HuH-7.5 (cell line): ENCODE measurements at places on chromosomes 5 and 9.

- no peak for DNase-seq
Measured at GRCh38 chr5:115657125-115657880, 31.5 kb upstream of the TMED7 start.

- DNase-seq: no peak
Measured at GRCh38 chr9:118630079-118630478, 739.2 kb downstream of the BRINP1 start.

DNA sequence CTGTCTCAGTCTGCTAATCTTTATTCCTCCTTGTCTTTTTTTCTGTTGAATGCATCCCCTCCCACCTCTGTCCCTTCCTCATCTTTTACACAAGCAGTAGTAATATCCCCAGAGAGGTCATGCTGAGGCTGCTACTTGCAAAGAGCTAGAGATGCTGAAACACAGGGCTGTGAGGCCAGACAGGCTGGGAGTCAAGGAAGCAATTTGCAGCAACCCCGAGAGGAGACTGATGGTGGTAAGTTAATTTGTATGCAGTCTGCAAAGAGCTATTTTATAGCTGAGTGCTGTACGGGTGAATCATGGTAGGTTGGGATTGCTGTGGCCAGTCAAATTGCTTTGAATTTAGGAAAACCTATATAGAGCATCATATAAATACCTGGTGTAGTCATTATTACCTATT, 90.2 kb upstream of the SLC24A2 start:
- DNase-seq: no peak

DNA sequence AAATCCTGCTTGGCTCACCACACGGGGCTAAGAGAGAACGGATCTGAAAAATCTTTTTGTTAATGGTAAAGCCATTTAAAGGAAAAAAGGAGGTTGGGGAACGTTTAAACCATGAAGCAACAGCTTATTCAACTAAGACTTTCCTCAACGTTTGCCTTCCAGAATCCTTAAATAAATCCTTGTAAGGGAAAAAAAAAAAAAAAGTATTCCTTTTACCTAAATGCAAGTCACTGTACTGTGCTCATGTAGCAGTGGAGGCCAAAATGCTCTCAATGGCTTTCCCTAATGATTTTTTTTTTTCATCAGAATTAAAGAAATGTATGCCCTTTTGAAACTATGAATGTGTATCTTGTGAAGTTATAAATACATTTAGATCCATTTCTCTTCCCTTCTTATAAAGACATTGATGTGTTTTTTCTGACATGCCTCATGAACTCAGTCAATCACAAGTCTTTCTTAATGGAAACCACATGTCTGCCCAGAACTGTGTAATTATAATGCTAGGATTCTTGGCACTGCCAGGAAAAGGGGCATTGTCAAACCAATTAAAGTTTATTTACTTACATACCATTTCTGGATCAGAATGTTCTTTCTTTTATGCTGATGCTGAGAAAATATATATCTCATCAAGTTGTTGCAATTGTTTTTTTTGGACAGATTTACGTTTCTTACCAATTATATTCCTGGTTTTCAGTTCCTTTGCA, 107.5 kb downstream of the EBF1 start:
- no peak for DNase-seq

- DNase-seq: no peak
Measured at GRCh38 chr9:115517335-115518075, 399.5 kb upstream of the TNC start.

- no peak for DNase-seq
Measured at GRCh38 chr5:138843316-138844124, 31.6 kb downstream of the LRRTM2 start.

GRCh38 chr9:93978551-93978950, 23.4 kb upstream of the BARX1 start:
- DNase-seq: no peak

DNA sequence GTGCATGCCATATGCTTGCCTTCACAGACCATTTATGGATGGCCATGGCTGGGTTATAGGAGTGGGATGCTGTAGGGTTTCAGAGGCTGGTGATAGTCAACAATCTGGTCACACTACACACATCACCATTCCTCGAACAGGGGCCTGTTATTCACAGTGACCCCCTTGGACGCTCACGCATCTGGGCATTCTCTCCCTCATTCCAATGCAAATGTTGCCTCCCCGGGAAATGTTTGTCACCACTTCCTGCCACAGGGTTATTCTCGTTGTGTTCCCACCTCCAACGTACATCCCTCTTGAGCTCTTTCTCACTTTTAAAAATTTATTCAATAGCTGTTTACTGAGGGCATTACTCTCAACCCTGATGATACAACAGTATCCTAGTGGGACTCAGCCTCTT, 135.4 kb downstream of the SCAMP1 start:
- DNase-seq: no peak

DNA sequence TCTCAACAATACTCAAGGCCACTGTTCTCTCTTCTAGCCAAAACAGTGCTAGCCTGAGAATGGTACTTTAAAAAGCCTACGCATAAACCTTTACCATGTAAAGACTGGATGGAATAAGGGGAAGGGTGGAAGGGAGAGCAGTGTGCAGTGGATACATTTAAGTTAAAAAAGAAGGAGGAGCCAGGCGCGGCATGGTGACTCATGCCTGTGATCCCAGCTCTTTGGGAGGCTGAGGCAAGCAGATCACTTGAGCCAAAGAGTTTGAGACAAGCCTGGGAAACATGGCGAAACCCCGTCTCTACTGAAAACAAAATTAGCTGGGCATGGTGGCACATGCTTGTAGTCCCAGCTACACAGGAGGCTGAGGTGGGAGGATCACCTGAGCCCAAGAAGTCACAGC, 127.7 kb upstream of the KIF2A start:
- no peak for DNase-seq

DNA sequence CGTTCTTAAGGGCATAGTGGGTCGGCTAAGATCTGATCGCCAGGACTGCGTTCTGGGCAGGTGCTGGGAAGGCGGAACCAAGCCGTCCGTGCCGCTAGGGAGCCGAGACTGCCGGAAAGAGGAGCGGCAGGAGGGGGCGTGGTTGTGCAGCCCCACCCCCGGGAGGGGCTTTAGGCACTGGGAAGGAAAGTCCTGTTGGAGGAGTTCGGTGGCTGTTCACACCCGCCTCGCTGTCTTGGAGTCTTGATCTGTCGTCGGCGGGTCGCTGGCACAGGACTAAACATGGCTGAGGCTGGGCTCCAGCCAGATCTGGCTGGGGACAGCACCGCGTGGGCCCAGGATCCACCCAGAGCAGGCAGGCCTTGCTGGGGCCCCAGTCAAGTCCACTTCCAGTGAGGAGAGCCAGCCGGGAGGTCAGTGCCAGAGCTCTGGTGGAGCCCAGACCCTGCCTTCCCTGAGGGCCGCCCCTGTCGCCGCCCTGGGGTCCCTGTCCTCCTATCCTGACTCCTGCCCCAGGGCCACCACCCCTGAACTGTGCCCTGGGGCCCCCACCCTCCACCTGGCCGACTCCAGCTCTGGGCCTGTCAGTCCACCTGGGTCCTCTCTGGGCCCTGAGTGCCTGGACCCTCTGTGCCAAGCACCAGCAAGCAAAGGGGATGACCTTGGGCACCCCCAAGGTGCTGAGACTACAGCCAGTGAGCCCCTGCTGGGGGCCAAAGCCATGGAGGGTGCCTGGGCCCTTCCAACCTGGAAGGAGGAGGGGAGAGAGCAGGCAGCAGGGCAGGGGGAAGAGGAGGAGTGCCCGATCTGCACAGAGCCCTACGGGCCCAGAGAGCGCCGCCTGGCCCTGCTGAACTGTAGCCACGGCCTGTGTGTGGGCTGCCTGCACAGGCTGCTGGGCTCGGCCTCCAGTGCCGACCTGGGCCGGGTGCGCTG, 4.5 kb downstream of the RNF208 start:
- no peak for DNase-seq

DNA sequence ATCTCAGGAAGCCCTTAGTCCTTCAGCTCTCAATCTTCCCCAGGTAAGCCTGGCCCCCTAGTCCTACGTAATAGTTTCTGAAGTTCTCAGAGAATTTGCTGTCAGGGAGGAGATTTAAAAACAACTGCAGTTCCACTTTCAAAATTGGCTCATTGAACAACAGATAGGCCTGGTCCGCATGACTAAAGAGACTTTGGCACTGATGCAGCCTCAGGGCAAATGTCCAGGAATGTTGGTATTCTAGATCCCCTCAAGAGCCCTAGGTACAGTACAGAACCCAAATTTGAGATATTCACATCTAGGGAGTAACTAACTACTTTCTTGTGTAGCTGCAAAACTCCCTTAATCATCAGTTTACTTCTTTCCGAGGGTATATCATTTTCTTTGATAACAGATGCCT, 162.8 kb downstream of the GABRG2 start:
- no peak for DNase-seq

DNA sequence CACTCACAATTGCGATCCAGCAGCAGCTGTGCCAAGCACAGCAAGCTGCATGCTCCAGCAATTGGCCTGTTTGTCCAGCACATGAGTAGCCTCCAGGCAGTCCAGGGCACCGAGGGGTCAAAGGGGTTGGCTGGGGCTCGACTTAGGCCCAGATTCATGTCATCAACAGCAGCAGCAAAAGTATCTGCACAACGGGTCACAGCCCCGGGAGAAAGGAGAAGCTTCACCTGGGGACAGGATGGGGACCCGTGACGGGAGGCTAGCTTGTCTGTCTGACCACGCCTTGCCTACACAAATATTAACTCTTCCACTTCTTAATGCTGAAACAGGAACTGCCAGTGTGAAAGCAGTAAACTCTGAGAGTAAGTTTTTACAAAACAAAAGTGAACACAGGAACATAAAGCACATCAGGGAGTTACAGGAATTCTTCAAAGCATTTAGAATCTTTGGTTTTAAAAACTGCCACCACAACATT, 191.2 kb downstream of the PIK3R1 start:
- DNase-seq: peak; percentile 12

GRCh38 chr5:167802755-167803431, 488.6 kb upstream of the WWC1 start:
- no peak for DNase-seq

DNA sequence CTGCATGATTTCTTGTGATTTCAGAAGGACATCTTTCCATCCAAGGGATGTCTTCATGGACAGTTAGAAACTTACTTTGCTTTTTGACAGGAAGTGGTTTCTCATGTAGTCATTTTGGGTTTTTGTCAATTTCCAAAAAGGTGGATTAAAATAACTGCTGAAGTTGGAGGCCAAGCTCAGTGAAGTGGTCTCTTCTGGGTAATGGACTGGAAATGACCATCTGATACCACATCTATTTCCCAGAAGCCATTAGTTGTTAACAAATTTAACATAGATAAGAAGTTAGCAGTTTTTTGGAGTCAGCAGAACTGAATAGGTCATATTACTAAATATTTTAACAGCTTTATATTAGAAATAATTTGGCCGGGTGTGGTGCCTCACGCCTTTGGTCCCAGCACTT, 86.2 kb upstream of the MYO10 start:
- no peak for DNase-seq

- DNase-seq: peak; percentile 23
Measured at GRCh38 chr9:94805585-94805984, 79.1 kb downstream of the AOPEP start.

- no peak for DNase-seq
Measured at GRCh38 chr5:136022965-136023364, 5.8 kb upstream of the TGFBI start.

DNA sequence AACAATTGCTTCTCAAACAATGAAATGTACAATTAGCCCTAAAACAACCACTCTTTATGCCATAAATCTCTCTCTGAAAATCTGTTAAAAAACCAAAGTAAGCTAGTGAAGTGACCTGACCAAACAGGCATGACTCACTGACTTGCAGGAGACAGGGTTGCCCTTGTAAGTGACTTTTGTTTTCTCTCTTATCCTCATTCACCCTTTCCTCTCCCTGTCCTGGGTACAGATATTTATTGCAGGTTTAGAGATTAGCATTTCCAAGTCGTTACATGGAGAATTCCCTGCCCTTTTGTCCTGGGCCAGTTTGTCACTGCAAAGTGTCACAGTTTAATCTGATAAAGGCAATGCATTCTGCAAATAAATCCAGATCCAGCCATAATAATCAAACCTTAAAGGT, 484.2 kb downstream of the IRX1 start:
- DNase-seq: no peak

GRCh38 chr9:31253800-31254762, 1130.4 kb upstream of the ACO1 start:
- no peak for DNase-seq

DNA sequence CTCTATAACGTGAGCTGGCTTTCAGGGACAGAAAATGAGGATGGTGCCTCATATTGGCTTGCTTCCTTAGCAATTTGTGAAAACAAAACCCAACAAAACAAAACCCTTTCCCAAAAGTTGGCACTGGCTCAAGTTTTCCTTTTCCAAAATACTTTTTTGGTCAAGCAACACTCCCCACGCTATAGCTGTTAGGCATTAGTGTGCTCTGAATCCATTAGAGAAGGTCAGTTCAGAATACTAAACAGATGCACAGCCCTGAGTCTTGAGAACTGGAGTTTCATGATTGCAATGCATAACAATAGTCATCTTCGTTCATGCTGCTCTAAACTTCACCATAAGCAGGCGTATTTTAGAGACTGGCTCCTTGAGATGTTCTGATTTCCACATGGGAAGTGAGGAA, 172.0 kb upstream of the KLF9 start:
- DNase-seq: no peak

GRCh38 chr5:139376364-139376763, 6.7 kb downstream of the SLC23A1 start:
- no peak for DNase-seq

DNA sequence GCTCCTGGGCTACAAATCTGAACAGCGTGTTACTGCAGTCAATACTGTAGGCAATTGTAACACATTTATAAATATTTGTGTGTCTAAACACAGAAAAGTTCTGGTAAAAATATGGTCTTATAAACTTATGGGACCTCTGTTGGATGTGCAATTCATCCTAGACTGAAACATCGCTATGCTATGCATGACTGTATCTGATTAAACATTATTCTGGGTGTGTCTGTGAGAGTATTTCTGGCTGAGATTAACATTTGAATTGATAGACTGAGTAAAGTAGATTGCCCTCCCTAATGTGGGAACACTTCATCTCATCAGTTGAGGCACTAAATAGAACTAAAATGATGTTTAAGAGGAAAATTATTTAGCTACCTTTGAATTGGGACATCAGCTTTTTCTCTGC, 24.3 kb upstream of the PRDM9 start:
- DNase-seq: no peak

GRCh38 chr9:70594386-70594944, 180.0 kb upstream of the KLF9 start:
- no peak for DNase-seq

- no peak for DNase-seq
Measured at GRCh38 chr5:109805472-109805871, 115.7 kb downstream of the MAN2A1 start.
